Lower leg skin (tissue), 4 donors: ENCODE measurements at places on chromosomes 2 and 18. TPM values are rescaled to one million over a fixed set of nuclear protein-coding genes. Genes with fewer than 3 reads are reported as not detected.

FSIP2 gene
- total RNA-seq: 0.42 TPM

PDK1 gene
- 34.8 TPM for total RNA-seq

SLC30A3 gene
- total RNA-seq: 0.15 TPM

OSBPL6 gene
- 22.4 TPM for total RNA-seq

TSPYL6 gene
- total RNA-seq: not detected

AQP12A gene
- total RNA-seq: not detected

ATAD2B gene
- total RNA-seq: 31.1 TPM

SGPP2 gene
- 61.3 TPM for total RNA-seq

CNDP1 gene
- not detected for total RNA-seq

MAP3K20 gene
- total RNA-seq: 40.3 TPM

TMEM247 gene
- total RNA-seq: not detected

AKAIN1 gene
- not detected for total RNA-seq

MEIS1 gene
- 17.8 TPM for total RNA-seq

GPR45 gene
- total RNA-seq: not detected

TBR1 gene
- total RNA-seq: 0.06 TPM

TRIM43 gene
- total RNA-seq: not detected

WNT6 gene
- 1.3 TPM for total RNA-seq

CBLN2 gene
- 0.45 TPM for total RNA-seq

EPHA4 gene
- total RNA-seq: 59.2 TPM

EN1 gene
- total RNA-seq: 23.2 TPM

ADCYAP1 gene
- total RNA-seq: 0.12 TPM

SOX11 gene
- total RNA-seq: 0.21 TPM

UGT1A7 gene
- total RNA-seq: 2.4 TPM

DLX2 gene
- 0.17 TPM for total RNA-seq

EFHD1 gene
- 8.3 TPM for total RNA-seq

APOB gene
- 3.2 TPM for total RNA-seq

NXPH2 gene
- total RNA-seq: not detected

KCNG2 gene
- not detected for total RNA-seq

CDK15 gene
- 0.30 TPM for total RNA-seq

NDUFS1 gene
- 68.3 TPM for total RNA-seq

LOXHD1 gene
- not detected for total RNA-seq

CFC1 gene
- not detected for total RNA-seq
